SJSA1 (cell line): ENCODE measurements at places on chromosomes 1 and 21. TPM values are rescaled to one million over a fixed set of nuclear protein-coding genes. Genes with fewer than 3 reads are reported as not detected.
A peak's percentile ranks its signal among the peaks of the same experiment; 100 is the strongest.

- no peak for DNase-seq
Observed at GRCh38 chr21:32834916-32835235, 63.3 kb upstream of the PAXBP1 start.

GPR61 gene
- 0.34 TPM in 1 of 2 replicates, not detected in the other for total RNA-seq

GRCh38 chr1:160133990-160134770 lies 17.2 kb upstream of the ATP1A4 start:
- DNase-seq: no peak

GRCh38 chr1:201347498-201348210 lies 29.8 kb downstream of the TNNT2 start:
- no peak for DNase-seq

DNA sequence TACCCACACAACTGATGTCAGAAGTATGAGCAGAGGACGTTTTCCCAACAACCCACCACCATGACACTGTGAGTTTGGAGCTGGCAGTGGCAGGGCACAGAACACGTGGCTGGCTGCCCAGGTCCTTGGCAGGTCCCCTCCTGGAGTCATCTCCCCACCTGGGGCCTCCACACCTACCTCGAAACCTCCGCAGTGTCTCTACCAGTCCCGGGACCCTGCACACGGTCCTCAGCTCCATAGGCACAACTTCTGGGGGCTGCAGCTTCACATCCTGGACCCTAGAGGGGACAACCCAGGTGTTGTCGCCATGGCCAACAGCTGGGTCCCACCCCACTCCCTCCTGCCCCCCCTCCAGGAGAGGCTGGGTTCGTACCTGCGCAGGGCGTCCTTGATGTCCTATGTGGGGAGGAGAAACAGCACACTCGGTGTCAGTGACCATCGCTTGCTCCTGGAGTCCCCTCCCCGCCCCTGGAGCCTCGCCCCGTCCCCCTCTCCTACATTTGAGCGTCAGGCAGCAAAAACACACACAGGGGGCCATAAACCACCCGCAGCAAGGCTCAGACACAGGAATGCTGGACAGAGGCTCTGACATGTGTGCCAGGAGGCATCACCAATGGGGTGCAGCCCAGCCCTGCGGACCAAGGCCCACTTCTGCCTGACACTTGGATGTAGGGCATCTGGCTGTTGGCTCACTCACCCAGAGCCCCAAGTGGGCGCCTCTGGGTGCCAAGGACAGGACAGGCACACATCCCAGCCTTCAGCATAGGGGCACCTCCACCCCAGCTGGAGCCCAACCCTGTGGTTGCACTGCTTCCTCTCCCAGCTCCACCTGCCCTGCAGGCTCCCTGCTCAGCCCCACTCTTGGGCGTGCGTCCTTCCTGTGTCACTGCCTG lies 9.6 kb downstream of the TRIM11 start:
- DNase-seq: no peak

- no peak for DNase-seq
Observed at GRCh38 chr21:42622284-42622683, 31.1 kb upstream of the PDE9A start.

DNA sequence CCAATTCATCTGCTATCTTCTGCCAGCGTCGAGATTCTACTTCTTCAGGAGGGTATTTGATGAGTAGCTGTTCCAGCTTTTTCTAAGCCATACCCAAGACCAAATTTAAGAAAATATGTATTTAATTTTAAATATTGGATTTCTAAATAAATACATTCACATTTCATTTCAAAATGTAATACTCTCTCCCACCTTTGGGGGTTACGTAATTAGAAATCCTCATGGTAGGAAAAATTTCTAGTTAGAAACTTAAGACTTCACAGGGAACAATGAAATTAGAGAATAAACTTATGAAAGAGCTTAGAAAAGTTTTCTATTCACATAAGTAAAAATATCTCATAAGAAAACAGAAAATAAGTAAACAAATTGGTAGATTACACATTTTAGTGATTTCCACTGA lies 102.9 kb downstream of the ZZZ3 start:
- no peak for DNase-seq

DNA sequence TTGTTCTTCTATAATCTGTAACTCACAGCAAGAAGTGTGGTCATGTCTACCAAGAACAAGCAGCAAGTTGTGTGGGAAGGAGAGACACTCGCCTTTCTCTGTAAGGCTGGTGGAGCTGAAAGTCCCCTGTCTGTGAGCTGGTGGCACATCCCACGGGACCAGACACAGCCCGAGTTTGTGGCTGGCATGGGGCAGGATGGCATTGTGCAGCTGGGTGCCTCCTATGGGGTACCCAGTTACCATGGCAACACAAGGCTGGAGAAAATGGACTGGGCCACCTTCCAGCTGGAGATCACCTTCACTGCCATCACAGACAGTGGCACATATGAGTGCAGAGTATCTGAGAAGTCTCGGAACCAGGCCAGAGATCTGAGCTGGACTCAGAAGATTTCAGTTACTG lies 15.5 kb downstream of the CD101 start:
- no peak for DNase-seq

- DNase-seq: peak; percentile 83
Observed at GRCh38 chr1:20426923-20427322, 59.1 kb downstream of the CAMK2N1 start.

- no peak for DNase-seq
Observed at GRCh38 chr1:189432753-189433152, 1044.9 kb downstream of the BRINP3 start.

- no peak for DNase-seq
Observed at GRCh38 chr21:46141767-46142581, 13.4 kb downstream of the FTCD start.

DNA sequence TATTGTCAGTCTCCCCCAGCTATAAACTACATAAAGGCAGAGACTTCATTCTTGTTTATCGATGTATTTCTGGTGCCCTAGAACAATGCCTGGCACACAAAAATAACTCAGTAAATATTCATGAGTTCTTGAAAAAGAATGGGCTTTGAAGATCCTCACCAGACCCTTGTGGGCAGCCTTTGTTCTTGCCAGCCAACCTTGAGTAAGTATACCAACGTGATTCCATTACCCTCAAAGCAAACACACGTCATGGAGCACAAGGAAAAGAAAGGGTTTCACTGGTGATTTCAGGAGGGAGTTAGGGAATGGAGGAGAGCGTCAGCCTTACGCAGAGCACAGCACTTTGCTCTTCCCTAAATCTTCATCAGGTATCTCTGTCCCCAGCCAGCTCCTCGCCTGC lies 29.4 kb downstream of the NMNAT2 start:
- DNase-seq: no peak

GRCh38 chr1:246448373-246448772 lies 58.7 kb downstream of the SMYD3 start:
- no peak for DNase-seq

GSTM2 gene
- total RNA-seq: 4.1 and 19.3 TPM in 2 replicates

- DNase-seq: no peak
Observed at GRCh38 chr1:3349161-3349967, 105.1 kb upstream of the ARHGEF16 start.

KCNA2 gene
- total RNA-seq: not detected in 2 replicates

- peak; percentile 36 for DNase-seq
Observed at GRCh38 chr21:45258466-45258865, 29.2 kb downstream of the POFUT2 start.

GRCh38 chr1:215567491-215568298 lies 591 bp downstream of the KCTD3 start:
- peak; percentile 51 for DNase-seq

CFAP126 gene
- not detected in 2 replicates for total RNA-seq

KRTAP21-2 gene
- total RNA-seq: not detected in 2 replicates

PKN2 gene
- total RNA-seq: 43.6 and 45.5 TPM in 2 replicates

GRCh38 chr1:32186077-32186476 lies 6.6 kb downstream of the TXLNA start:
- no peak for DNase-seq

- DNase-seq: no peak
Observed at GRCh38 chr1:15758343-15758931, at the start of gene FBLIM1. FBLIM1 (plus strand) TSS chr1:15758795; CDS start chr1:15764984, 6,189 bp downstream.

DNA sequence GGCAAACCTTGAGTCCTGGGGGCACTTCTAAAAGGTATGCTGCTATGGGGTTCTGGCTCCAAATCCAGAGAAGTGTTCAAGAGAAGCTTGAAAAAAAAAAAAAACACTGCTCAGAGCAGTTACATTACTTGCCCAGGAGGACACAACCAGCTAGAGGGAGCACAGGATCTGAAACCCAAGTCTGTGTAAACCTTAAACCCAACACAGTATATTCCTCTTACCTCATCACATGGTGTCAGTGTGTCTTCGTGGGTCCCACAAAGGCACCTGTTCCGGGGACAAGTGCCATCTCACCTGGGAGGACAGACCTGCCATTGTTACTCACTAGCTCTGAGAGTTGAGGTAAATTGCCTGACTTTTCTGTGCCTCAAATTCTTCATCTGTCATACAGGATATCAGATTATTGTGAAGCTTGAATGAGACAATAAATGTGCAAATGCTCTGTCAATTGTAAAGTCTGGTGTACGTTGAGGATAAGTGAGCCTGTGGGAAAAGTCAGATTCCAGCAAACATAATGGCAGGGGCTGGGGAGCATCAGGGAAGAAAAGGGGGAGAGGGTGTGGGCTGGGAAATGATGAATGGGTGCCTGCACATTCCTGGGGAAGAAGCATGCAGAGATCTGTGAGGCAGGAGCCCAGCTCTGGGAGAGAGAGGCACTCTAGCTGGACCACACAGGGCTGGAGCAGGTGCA lies 170.4 kb upstream of the ZC3H12A start:
- no peak for DNase-seq

DNA sequence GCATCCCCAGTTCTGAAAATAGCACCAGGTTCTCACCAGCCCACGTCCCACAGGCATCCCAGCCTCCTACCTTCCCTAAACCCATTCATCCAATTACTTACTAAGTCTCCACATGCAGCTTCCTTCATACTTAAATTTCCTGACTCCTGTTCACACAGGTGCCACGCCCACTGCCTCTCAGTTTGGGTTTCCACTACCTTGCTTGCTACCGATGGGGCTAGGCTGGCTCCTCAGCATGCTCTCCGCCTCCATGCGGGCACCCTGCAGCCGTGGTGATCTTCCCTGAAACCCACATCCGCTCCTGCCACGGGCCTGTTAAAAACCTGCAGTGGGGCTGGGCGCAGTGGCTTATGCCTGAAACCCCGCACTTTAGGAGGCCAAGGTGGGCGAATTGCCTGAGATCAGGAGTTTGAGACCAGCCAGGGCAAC lies 70.4 kb upstream of the ANGPTL1 start:
- no peak for DNase-seq

DNA sequence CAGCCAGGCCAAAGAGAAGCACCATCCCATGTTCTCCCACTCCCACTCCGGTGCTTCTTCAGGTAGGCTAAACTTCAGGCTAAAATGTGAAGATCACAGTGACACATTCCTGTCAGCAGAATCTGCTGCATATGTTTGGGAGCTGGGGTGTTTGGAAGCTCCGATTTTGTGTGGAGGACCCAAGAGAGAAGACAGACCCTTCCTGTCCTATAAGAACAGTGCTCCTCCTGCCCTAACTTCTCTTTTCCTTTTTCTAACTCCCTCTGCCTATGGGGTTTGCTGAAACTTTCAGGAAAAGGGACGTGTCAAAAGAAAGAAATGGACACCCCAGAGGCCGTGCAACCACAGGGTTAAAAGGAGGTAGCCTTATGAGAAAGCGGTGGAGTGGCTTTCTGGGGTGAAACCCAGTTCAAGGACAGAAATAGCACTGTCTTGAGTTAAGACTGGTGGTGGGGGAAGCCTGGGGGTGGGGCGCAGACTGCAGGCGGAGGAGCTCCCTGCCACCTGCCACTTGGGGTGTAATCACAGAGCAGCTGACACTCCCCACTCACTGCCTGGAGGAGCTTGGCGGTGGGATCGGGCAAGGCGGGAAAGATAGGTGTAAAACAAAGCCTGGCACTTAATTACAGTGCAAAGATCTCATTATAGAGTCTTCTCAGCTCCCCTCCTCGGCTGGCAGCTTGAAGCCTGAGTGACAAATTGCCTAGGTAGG lies 645 bp upstream of the TLR5 start:
- no peak for DNase-seq

GRCh38 chr1:18319099-18319498 lies 161.6 kb upstream of the KLHDC7A start:
- no peak for DNase-seq

DNA sequence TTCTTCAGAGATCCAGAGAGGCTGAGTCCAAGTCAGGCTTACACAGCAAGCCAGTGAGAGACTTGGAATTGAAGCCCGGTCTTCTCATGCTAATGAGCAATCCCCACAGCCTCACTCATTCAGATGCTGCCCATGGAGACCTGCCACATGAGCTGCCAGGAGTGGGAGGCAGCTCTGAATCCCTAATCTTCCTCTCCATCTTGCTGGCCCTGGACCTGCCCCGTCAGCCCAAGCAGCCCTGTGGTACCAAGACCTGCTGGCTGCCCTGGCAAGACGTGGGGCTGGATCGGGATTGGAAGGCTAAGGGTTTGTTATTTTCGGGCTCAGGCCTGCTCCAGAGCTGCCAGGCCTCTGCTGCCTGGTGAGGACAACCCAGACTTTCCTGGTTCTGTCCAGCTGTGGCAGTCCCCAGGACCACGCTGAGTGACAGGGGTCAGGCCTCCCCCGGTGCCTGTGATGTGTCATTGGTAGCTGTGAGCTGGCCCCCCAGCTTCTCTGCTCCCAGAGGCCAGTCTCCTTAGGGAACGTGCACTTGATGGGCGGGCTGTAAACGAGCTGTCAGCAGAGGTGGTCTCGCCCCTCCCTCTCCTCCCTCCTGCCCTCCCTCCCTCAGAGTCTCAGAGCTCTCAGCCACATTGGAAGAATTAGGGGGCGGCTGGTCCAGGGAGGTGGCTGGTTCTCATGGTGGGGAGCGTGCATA lies 135.0 kb downstream of the FOXD2 start:
- DNase-seq: no peak

GRCh38 chr1:115337633-115338456 lies at the start of gene NGF:
NGF (minus strand) TSS chr1:115338249; CDS start chr1:115286795, 51,454 bp downstream.
- peak; percentile 75 for DNase-seq

DNA sequence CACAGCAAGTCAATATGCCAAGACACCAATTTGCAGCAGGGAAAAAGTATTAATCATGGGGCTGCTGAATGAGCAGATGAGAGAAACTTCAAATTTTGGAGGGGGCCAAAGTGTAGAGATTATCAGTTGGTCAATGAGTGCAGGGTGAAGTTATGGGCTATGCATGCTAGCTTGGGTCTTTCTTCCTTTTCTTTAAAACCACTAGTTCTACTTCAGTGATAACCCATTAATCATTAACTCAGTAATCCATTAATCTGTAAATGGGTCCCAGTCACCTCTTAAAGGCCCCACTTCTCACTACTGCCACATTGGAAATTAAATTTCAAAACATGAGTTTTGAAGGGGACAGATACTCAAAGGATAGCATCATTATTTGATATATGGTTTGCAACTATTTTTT lies 688.6 kb upstream of the ADGRL4 start:
- no peak for DNase-seq

HHAT gene
- total RNA-seq: 2.9 and 10.0 TPM in 2 replicates
